ENCODE measurements at places on chromosomes 5 and 9. TPM values are rescaled to one million over a fixed set of nuclear protein-coding genes. Genes with fewer than 3 reads are reported as not detected.

Gene TBC1D9B
- 30.7 TPM for total RNA-seq

Gene SCGB3A2
- total RNA-seq: not detected

Gene RNF14
- total RNA-seq: 91.0 TPM

Gene GABBR2
- 5.5 TPM for total RNA-seq

Gene TPM2
- 277 TPM for total RNA-seq

Gene WDR38
- not detected for total RNA-seq

Gene GLRA1
- total RNA-seq: not detected

Gene NUTM2F
- total RNA-seq: not detected

Gene MAMDC2
- 15.7 TPM for total RNA-seq

GRCh38 chr5:172835290-172835993, 1.4 kb downstream of the ERGIC1 start:
- peak overlapping the region; percentile 87 for H3K27ac ChIP-seq
- H3K27me3 ChIP-seq: no peaks in the 10 kb centered on the region
- peak overlapping the region; percentile 91 for H3K4me3 ChIP-seq
- H3K36me3 ChIP-seq: no peaks in the 10 kb centered on the region
- peaks cover 58% of the 10 kb centered on the region for H3K4me1 ChIP-seq

- H3K4me3 ChIP-seq: no peak overlapping the region
- no peaks in the 10 kb centered on the region for H3K36me3 ChIP-seq
- H3K27me3 ChIP-seq: no peaks in the 10 kb centered on the region
- H3K27ac ChIP-seq: no peak overlapping the region
- H3K4me1 ChIP-seq: no peaks in the 10 kb centered on the region
Observed at GRCh38 chr5:87151547-87151946, 116.1 kb upstream of the RASA1 start.

GRCh38 chr5:178149199-178149932, 4.3 kb downstream of the NHP2 start:
- H3K36me3 ChIP-seq: peaks cover 70% of the 10 kb centered on the region
- H3K4me3 ChIP-seq: no peak overlapping the region
- no peaks in the 10 kb centered on the region for H3K27me3 ChIP-seq
- no peak overlapping the region for H3K27ac ChIP-seq

GRCh38 chr5:89228355-89228754, 345.4 kb upstream of the MEF2C start:
- no peak overlapping the region for H3K27ac ChIP-seq
- no peak overlapping the region for H3K4me3 ChIP-seq
- no peaks in the 10 kb centered on the region for H3K36me3 ChIP-seq

- no peaks in the 10 kb centered on the region for H3K4me1 ChIP-seq
- no peaks in the 10 kb centered on the region for H3K36me3 ChIP-seq
- DNase-seq: no peak
- no peaks in the 10 kb centered on the region for H3K27me3 ChIP-seq
Observed at GRCh38 chr5:79395296-79395695, 118.6 kb downstream of the HOMER1 start.

GRCh38 chr9:79395755-79396154, 176.0 kb upstream of the TLE4 start:
- no peaks in the 10 kb centered on the region for H3K27me3 ChIP-seq
- H3K4me3 ChIP-seq: no peak overlapping the region
- H3K4me1 ChIP-seq: no peaks in the 10 kb centered on the region
- H3K36me3 ChIP-seq: no peaks in the 10 kb centered on the region
- DNase-seq: no peak

DNA sequence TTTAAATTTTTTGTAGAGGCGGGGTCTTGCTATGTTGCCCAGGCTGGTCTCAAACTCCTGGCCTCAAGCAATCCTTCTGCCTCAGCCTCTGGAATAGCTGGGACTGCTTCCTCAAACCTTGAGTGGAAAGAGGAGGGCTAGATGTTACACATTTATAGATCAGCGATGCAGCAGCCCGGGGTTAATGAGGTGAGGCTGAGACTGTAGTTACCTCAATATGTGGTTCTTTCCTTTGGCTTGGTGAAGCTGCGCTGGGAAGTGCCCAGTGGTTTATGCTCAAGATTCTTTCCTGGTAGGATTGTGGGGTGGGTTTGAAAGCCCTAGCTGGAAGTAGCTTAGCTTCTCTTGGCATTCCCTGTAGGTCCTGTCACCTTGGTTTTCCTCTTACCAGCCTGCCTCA, 22.5 kb downstream of the ZNF618 start:
- peaks cover 5% of the 10 kb centered on the region for H3K4me1 ChIP-seq
- H3K27me3 ChIP-seq: no peaks in the 10 kb centered on the region
- no peaks in the 10 kb centered on the region for H3K36me3 ChIP-seq
- H3K27ac ChIP-seq: no peak overlapping the region

- no peak overlapping the region for H3K4me3 ChIP-seq
- no peak overlapping the region for H3K27ac ChIP-seq
- H3K4me1 ChIP-seq: no peaks in the 10 kb centered on the region
Observed at GRCh38 chr5:34627794-34628193, 28.3 kb upstream of the RAI14 start.

GRCh38 chr5:178126556-178126955, 4.3 kb upstream of the RMND5B start:
- H3K36me3 ChIP-seq: no peaks in the 10 kb centered on the region
- peaks cover under 1% of the 10 kb centered on the region for H3K4me1 ChIP-seq
- no peak overlapping the region for H3K4me3 ChIP-seq
- H3K27me3 ChIP-seq: no peaks in the 10 kb centered on the region

GRCh38 chr5:52771343-52772039, 16.2 kb upstream of the ITGA1 start:
- H3K4me1 ChIP-seq: no peaks in the 10 kb centered on the region
- H3K4me3 ChIP-seq: no peak overlapping the region

GRCh38 chr5:137665678-137666460, 70.0 kb downstream of the KLHL3 start:
- H3K36me3 ChIP-seq: no peaks in the 10 kb centered on the region
- H3K4me3 ChIP-seq: no peak overlapping the region
- peaks cover 24% of the 10 kb centered on the region for H3K4me1 ChIP-seq
- H3K27ac ChIP-seq: peak overlapping the region; percentile 87
- no peak for DNase-seq
- H3K27me3 ChIP-seq: no peaks in the 10 kb centered on the region

DNA sequence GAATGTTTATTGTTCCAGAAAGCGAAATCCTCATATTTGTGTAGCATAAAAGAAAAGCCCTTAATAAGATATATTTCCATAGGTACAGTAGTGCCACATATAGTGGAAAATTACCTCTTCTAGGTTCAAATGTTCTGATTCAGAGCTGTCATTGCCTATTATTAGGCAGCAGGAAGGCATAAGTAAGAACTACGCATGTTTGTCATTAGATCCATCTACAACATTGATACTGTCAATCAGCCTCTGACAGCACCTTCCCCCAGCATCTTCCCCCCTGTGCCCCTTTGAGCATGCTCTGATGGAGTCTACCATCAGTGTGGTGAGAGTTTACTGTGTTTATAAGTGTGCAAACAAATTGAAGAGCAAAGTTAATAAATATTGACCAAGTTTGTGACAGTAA, 816.1 kb downstream of the TLE4 start:
- no peak overlapping the region for H3K27ac ChIP-seq
- no peak overlapping the region for H3K4me3 ChIP-seq
- no peak for DNase-seq
- no peaks in the 10 kb centered on the region for H3K36me3 ChIP-seq

DNA sequence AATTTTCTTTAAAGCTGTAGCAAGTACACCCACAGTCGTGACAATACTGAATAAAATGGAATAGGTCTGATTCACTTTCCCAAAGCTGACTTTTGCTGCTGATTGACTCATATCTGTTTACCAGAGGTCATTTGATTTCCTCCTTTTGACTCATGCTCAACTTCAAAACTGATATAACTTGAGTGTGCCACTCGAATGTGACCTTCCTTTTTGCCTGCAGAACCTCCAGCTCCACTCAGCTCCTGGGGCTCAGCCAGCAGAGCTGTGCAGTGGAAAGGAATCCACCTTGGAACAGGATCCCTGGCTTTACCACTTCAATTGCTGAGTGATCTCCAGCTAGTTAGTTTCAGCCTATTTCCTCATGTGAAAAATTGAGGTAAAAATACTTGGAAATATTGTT, 84.1 kb downstream of the FEM1C start:
- peak; percentile 76 for DNase-seq
- no peaks in the 10 kb centered on the region for H3K27me3 ChIP-seq
- peak overlapping the region; percentile 73 for H3K27ac ChIP-seq
- peaks cover 9% of the 10 kb centered on the region for H3K4me1 ChIP-seq
- H3K36me3 ChIP-seq: no peaks in the 10 kb centered on the region

DNA sequence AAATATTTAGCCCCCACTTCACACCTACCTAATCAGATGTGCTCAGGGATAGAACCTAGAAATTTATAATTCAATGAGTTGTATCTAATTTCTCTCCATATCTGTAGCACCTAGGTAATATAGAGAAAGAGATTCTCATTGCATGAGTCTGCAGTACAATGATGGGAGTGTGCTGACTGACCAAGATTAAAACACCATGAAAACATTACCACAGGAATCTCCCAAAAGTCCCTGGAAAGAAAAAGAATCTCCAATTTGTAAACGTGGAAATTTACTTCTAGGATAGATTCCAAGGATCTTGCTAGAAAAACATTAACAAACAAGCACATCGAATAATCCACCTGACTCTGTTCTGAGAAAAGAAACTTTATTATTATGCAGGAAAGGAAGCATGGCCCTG, 45.0 kb upstream of the DMRTA1 start:
- H3K4me3 ChIP-seq: no peak overlapping the region
- no peaks in the 10 kb centered on the region for H3K36me3 ChIP-seq
- H3K27ac ChIP-seq: no peak overlapping the region
- DNase-seq: no peak
- no peaks in the 10 kb centered on the region for H3K27me3 ChIP-seq

GRCh38 chr5:150600616-150601490, 39.6 kb upstream of the SYNPO start:
- H3K27ac ChIP-seq: peak overlapping the region; percentile 10
- DNase-seq: no peak
- no peaks in the 10 kb centered on the region for H3K36me3 ChIP-seq

DNA sequence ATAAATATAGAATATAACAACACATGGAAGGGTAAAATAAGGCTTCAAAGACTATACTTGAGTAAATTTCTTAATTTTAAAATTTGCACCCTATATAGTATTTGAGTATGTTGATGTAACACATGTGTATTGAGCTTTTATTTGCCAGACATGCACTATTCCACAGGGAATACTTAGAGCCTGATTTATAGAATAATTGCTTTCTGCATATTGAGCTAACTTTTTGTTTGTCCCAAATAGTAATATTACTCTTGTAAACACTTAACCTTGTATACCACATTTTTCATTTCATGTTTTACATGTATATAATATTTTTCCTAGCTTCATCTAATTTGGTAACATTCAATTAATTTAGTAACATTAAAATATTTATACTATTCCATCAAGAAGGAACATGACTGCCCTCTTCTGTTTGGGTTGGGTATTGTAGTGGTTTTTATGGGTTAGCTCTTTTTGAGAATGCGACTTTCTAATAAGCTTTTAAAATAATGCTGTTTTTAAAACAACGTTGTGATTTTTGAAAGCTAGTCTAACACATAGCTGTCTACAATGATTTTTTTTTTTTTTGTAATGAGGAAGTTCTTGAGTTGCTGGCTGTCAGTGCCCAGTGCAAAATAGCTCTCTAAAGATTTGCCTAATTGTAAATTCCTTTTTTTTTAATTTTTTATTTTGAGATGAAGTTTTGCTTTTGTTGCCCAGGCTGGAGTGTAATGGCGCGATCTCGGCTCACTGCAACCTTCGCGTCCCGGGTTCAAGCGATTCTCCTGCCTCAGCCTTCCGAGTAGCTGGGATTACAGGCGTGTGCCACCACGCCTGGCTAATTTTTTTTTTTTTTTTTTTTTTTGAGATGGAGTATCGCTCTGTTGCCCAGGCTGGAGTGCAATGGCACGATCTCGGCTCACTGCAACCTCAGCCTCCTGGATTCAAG, 4.8 kb downstream of the SUB1 start:
- DNase-seq: peak; percentile 62
- no peak overlapping the region for H3K4me3 ChIP-seq
- no peaks in the 10 kb centered on the region for H3K36me3 ChIP-seq
- H3K27ac ChIP-seq: no peak overlapping the region
- H3K27me3 ChIP-seq: no peaks in the 10 kb centered on the region

DNA sequence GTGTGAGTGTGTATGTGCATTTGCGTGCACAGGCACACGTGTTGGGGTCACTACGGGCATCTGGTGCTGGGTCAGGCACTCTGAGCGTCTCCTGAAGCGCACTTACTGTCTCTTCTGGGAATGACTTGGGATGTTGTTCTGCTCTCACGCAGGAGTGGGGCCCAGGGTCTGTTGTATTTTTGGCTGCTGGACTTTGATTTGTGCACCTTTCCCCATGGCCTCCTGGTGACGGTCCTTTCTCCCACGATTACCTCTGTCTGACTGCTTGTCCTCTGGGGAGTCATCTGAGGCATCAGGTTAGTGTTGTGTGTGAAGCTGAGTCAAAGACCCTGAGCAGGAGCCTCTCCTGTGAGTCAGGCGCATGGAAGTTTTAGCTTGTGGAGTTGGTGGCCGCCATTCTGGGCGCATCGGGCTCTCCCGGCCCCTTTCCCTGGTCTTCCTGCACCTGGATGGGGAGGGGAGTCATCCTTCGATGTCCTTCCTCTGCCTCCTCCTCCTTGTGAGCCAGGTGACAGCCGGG, 62.1 kb downstream of the RXRA start:
- no peaks in the 10 kb centered on the region for H3K36me3 ChIP-seq
- peak; percentile 42 for DNase-seq
- peak overlapping the region; percentile 99 for H3K27ac ChIP-seq
- no peaks in the 10 kb centered on the region for H3K27me3 ChIP-seq
- H3K4me1 ChIP-seq: peaks cover 86% of the 10 kb centered on the region

GRCh38 chr5:139650689-139651042, 2.5 kb downstream of the CXXC5 start:
- H3K36me3 ChIP-seq: no peaks in the 10 kb centered on the region
- peak overlapping the region; percentile 99 for H3K4me3 ChIP-seq
- peak overlapping the region; percentile 92 for H3K27ac ChIP-seq
- peaks cover 70% of the 10 kb centered on the region for H3K4me1 ChIP-seq

GRCh38 chr5:34051374-34051980, 8.5 kb upstream of the C1QTNF3 start:
- H3K27ac ChIP-seq: no peak overlapping the region
- H3K4me3 ChIP-seq: no peak overlapping the region
- H3K4me1 ChIP-seq: no peaks in the 10 kb centered on the region

DNA sequence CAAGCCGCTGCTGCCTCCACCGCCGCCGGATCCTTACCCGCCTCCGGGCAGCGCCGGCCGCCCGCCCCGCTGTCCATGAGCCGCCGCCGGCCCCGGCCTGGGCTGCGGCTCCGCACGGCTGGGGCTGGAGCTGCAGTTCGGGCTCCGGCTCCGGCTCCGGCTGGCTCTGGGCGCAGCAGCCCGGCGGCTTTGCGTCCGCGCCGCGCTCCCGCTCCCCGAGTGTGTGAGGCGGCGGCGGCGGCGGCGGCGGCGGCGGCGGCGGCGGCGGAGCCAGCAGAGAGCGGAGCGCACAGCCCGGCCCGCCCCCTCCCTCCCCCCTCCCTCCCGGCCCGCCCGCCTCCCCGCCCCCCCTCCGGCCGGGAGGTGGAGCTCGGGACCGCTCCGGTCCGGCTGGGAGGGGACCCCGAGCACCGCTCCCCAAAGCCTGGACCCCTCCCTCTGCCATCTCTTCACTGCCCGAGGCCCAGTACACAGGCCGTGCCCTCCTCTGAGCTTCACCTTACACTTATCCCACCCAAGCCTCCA, at the start of gene PCDH1:
Gene PCDH1 (minus strand): TSS at position 225 of the 525 bp plus-strand sequence. CDS start 148 bp downstream, at position 77.
- DNase-seq: peak; percentile 37
- no peaks in the 10 kb centered on the region for H3K36me3 ChIP-seq
- H3K4me1 ChIP-seq: peaks cover 23% of the 10 kb centered on the region
- H3K4me3 ChIP-seq: no peak within 1 kb of the TSS

GRCh38 chr5:56402266-56403220, 169.4 kb upstream of the ANKRD55 start:
- H3K4me3 ChIP-seq: no peak overlapping the region
- no peaks in the 10 kb centered on the region for H3K36me3 ChIP-seq
- no peaks in the 10 kb centered on the region for H3K27me3 ChIP-seq
- H3K27ac ChIP-seq: no peak overlapping the region
- H3K4me1 ChIP-seq: peaks cover 9% of the 10 kb centered on the region
- no peak for DNase-seq
